RKO (cell line): ENCODE measurements at places on chromosomes 3 and 15.

- DNase-seq = peak; percentile 88
These were observed 2.5 kb upstream of the FANCD2 start for GRCh38 chr3:10023587-10024310.

DNA sequence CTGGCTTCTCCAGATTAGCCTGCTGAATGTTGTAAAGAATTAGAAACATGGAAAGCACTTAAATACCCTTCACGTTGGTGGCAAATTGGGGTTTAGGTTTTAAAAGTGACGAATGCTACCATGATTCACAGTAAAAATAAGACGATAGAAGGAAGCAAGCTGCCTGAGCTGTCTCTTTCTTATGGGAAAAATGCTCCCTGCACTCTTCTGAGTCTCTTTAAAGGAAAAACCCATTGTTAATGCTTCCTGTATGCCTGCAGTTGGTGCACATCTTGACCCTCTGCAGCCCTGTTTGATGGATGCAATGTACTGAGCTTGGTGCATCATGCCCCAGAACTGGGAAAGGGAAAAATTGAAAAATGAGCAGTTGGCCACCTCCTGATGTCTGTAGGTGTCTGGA is 258.6 kb upstream of the RASGRP1 start:
- DNase-seq = no peak

DNA sequence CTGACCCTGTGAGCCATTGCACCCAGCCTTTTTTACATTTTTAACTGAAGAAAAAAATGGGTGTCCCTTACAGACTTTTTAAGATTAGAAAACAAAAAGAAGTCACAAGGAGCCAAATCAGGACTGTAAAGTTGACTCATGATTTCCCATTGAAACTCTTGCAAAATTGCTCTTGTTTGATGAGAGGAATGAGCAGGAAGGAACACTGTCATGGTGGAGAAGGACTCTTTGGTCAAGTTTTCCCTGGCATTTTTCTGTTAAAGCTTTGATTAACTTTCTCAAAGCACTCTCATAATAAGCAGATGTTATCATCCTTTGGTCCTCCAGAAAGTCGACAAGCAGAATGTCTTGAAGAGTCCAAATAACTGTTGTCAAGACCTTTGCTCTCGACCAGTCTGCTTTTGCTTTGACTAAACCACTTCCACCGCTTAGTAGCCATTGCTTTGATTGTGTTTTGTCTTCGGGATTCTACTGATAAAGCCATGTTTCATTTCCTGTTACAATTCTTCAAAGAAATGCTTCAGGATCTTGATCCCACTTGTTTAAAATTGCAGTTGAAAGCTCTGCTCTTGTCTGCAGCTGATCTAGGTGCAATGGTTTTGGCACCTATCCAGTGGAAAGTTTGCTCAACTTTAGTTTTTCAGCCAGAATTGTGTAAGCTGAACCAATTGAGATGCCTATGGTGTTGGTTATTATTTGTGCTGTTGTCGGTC is 369.4 kb downstream of the MAGI1 start:
- no peak for DNase-seq

- DNase-seq = no peak
These were observed 393.3 kb downstream of the CACNA2D3 start for GRCh38 chr3:54515441-54516213.

DNA sequence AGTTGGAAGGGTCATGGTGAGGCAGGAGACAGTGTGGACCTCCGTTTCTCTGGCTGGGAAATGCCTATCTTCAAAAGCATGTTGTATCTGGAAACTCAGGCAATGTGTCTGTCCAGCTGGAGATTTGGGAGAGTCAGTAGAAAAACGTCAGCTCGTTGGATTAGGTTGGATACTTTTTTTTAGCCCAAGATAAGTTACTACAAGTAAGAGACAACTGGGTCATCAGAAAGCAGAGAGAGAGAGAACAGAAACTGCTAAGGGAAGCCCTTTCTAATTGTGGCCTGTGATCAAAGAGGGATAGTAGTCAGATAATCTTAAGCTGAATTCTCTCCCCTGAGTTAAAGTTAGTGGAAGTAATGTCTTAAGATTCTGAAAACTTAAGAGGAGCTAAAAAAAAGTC is 78.9 kb upstream of the ZNF280D start:
- DNase-seq = no peak

DNA sequence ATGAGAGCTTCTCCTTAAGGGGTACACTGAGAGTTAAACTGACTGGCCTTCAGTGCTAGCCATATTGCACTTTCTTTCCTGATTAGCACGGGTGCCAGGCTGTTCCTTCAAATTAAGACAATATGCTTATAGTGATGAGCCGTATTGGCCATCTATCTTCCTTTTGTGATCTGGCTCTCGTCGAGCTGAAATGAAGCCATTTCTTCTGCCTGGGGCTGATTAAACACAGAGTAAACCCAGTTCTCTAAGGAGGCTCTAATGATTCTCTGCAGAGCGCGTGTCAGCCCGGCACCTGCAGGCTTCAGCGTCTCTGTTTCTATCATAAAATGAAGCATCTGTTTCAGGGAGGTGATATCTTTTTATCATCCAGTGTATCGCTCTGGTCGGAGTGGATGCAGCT is 107.5 kb upstream of the NR2F2 start:
- no peak for DNase-seq

GRCh38 chr3:124774327-124774718 is 44.1 kb downstream of the UMPS start:
- no peak for DNase-seq

DNA sequence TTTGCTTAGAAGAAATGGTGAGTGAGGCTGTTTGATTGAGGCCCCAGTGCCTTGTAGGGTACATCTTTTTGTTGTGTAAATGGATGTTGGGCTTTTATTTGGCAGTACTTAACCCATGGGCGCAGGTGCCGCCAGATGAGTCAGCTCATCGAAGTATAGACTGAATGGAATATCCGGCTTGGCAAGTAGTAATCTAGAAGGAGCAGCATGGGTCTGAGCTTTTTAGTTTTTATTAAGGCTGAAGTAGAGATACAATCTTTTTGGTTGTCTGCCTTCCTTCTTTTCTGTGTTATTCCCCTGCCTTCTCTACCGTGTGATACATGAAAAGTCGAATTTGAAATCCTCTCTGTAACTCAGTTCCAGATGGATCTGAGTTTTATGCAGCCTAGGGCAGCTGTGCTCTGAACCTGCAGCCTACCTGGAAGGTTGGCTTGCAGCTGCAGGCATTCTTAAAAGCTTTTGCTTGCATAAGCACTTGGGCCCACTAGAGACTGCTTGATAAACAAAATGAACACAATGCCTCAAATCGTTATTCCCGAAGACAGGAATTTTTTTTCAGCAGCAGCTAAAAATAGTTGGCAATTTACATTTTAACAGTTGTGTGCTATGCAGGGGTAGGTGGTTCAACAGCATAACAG is 177.5 kb upstream of the CGNL1 start:
- DNase-seq = no peak

DNA sequence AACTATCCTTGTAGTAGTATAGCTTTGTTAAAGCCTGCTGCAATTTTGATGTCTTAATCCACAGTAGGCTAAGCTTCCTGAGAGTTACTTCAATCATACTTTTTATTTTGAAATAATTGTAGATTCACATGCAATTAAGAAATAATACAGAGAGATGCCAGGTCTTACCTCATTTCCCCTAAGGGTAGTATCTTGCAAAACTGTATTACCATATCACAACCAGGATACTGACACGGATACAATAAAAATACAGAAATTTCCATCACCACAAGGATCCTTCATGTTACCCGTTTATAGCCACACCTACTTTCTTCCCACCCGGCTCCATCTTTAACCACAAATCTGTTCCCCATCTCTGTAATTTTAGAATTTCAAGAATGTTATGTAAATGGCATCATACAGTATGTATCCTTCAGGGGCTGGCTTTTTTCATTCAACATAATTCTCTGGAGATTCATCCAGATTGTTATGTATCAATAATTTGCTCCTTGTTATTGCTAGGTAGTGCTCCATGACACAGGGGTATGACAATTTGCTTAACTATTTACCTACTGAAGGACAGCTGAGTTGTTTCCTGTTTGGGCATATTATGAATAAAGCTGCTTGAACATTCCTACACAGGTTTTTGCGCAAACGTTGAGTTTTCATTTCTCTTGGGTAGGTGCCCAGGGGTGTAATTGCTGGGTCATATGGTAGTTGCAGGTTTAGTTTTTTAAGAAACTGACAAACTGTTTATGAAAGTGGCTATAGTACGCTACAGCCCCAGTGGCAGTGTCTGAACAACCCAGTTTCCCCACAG is 21.6 kb downstream of the BDH1 start:
- DNase-seq = no peak

DNA sequence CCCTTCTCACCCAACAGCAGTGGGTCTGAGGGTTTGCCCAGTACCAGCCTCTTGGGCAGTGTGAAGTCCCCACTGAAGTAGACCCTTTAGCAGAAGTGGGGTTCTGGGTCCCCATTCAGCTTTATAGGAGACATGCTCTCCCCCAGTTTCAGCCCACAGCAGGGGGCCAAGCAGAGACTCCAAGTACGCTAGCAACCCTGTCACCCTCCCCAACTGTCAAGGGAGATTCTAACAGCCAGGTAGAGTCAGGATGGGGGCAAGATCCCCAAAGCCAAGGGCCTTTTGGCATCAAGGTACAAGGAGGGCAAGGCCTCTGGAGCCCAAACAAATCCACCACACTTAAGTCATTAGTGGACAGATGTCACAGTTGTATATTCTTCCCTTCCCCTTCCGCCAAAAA is 1.8 kb downstream of the RBPMS2 start:
- DNase-seq = no peak

GRCh38 chr15:29087521-29088285 is 181.9 kb downstream of the NSMCE3 start:
- DNase-seq = no peak

DNA sequence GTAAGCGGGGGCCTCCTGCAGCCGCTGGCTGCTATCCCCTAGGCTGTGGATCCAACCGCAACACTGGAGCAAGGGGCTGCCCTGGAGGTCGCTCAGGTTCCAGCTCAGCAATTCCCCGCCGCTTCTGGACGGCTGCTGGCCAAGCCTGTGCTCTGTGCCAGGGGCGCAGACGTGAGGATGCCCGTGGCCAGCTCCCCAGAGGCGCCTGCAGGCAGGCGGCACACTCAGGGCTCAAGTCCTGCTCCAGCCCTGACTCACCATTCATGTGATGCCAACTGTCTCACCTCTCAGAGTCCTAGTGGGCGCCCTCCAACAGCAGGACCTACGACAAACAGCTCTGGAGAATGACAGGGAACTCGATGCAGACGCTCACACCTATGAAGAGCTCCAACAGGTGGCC is 31.6 kb downstream of the KLHL25 start:
- DNase-seq = no peak

DNA sequence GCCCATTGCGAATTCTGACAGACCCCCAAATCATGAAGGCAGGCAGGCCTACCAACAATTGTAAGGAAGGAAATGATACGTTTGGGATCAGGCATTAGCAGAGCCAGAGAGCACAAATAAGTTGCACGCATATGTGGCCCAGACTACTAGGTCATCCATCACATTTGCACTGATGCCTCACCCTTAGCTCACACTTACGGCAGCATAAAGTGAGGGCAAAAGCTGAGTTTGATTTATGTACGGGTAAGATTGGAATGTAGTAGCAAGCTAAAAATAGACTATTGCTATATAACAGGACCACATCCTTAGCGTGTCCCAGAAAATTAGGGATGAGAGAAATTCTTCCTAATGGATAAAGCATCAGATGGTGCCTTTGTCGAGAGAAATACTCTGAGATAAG is 58.6 kb downstream of the QTRT2 start:
- DNase-seq = no peak

DNA sequence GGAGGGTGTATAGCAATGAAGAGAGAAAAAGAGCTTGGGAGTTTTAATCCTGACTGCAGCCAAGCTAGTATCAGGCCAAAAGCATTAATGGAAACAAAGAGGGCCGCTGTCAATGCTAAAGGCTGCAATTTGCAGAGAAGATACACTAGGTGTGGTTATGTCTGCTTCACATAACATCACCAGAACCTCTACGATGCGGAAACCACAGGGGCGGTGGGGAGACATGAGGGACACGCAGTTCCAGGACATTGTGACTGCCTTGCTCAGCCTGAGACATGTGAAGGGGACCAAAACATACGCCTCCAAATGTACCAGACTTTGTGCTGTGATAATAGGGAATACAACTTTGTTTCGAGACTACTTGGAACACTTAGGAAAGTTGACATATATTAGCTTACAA is 88.4 kb downstream of the APBA2 start:
- DNase-seq = no peak

DNA sequence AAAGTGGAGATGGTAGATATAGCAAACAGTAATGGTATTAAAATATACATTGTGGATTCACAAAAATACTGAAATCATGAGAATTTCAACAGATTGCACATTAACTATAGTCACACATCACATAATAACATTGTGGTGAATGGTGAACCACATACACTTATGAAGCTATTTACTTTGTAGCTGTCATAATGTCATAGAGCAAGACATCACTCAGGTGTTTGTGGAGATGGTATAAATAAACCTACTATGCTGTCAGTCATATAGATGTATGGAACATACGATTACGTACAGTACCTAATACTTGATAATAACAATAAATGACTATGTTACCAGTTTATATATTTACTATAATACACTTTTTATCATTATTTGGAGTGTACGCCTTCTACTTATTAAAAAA is 1416.0 kb upstream of the ALCAM start:
- DNase-seq = no peak

DNA sequence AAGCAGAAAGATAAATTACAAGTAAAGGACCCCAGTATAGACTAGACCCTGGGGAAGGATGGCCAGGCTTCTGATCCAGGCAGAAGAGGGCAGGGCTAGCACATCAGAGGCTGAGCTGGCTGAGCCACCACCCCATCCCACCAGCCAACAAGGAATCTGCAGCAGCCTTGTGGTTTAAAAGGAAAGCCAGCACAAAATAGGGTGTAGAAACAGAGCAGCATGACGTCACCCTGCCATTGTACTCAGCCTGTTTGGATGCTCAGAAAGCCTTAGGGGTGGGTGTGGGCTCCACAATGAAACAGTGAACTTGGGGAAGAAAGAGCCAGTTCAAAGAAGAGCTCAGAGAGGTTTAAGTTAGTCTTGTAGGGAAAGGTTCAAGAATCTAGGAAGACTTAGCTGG is 28.2 kb downstream of the DUOX1 start:
- DNase-seq = no peak

DNA sequence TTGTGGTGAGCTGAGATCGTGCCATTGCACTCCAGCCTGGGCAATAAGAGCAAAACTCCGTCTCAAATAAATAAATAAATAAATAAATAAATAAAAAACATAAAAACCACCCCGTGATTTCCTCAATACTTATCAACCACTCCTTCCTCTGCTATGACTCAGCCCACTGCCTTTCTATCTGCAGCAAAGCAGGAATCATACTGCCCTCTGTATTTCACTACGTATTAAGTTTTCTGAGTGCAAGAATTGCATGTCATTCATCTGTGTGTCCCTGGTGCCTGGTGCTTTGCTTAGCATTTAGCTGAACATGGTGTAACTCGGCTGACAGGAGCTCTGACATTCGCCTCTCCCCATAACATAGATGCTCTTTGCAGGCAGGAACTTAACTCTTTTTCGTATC is 7.1 kb downstream of the LSG1 start:
- DNase-seq = peak; percentile 27

- no peak for DNase-seq
These were observed 412.7 kb downstream of the OCA2 start for GRCh38 chr15:27686369-27686768.
